Brain (organoid and tissue), 16 donors: ENCODE measurements at places on chromosomes 4 and X.

DNA sequence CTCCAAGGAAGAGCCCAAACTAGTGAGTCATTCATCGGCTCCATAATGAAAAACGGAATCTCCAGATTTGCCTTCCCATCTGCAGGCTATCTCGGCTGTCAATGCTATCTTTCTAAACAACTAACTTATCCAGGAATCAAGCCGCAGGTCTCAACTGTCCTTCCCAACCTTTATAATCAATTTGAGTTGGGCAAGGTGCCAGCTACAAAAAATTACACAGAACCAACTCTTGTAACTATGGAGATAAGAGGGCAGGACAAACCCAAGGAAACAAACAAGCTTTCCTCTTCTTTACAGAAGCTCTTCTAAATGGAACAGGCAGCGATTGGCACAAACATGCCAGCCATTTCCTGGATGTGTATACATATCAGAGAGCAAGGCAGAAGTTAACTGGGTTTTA lies 61.2 kb upstream of the RAI2 start:
- DNase-seq = peak; percentile 24

DNA sequence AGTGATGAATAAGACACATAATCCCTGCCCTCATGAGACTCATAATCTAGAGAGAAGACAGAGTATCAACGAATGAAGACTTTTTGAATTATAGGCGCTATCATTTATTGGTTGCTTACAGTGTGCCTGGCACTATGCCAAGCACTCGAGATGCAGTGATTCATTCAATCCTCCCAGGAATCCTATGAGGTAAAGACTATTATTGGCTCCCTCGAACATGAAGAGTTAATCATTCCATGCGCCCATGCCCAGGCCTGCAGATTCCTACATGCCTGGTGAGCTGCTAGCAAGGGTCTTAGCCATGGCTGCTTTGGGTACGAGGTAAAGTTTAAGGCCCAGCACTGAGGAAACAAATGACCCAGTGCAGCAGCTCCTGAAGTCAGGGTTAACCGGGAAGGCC lies 47.0 kb downstream of the TEX13B start:
- no peak for DNase-seq

DNA sequence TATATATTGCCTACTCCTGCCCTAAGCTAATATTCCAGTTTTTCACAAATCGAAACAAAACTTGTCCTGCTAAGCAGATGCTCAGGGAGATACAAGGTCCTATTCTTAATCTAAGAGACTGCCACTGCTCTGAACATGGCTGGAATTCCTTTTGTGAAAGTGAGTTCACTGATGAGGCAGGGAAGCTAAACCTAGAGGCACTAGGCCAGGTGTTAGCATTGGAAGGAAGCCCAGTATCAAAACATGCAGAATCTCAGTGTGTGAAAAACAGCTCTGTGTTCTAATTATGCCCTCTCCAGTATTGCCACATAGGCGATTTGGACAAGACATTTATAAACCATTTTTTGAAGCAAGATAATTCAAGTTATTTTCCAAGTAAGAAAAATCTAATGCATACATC lies 47.6 kb downstream of the ABCG2 start:
- DNase-seq = peak; percentile 11

- no peak for DNase-seq
Observed at GRCh38 chrX:43939187-43939926, 33.8 kb downstream of the NDP start.

GRCh38 chr4:108527723-108528122 lies 92.7 kb upstream of the RPL34 start:
- DNase-seq = no peak

DNA sequence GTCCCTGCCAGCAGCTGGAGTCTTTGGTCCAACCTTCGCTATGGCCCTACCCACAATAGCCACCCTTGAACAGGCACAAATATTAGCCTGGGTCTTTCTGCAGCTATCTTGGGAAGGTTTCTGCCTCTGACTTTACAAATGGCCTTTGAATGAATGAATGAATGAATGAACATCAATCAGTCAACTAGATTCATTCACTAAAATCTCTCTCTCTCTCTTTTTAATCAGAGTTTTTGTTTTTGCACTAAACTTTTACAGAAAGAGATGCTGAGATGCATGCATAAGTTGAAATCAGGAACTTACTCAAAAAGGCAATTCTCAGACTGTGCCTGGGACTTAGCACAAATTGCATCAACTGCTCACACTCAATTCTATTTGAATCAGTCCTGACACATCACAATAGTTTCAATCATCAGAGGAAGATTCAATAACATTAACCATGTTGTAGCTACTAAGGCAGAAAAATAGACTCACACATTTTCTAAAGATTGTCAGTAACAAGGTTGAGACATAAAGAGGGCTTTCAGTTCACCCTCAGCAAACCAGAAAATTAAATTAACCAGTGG lies 55.0 kb downstream of the ANXA3 start:
- no peak for DNase-seq

DNA sequence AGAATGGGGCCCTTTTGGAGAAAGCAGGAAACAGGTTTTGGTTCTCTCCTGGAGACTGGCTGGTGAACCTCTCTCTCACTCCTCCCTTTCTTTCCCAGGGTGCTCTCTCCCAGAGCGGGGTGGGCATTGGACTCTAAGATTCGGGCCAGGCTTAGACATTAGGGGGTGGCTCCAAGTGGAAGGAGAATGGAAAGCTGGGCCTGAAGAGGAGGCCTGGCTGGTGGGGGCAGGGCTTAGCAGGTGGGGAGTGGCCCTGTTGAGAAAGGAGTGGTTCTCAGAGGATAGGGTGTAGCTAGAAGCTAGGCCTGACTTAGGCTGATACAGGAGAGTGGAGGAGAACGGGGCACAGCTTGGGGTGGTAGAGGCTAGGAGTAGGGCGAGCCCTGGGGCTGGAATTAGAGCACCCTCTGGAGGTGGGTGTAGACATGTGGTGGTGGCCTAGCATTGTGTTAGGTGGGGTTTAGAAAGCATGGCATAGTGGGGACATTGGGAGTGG lies 5.7 kb downstream of the PLP2 start:
- no peak for DNase-seq

GRCh38 chr4:81628489-81628888 lies 156.8 kb upstream of the RASGEF1B start:
- no peak for DNase-seq

- no peak for DNase-seq
Observed at GRCh38 chrX:124300405-124300804, 32.1 kb upstream of the TEX13D start.
